ENCODE measurements at places on chromosomes 6 and 20.

DNA sequence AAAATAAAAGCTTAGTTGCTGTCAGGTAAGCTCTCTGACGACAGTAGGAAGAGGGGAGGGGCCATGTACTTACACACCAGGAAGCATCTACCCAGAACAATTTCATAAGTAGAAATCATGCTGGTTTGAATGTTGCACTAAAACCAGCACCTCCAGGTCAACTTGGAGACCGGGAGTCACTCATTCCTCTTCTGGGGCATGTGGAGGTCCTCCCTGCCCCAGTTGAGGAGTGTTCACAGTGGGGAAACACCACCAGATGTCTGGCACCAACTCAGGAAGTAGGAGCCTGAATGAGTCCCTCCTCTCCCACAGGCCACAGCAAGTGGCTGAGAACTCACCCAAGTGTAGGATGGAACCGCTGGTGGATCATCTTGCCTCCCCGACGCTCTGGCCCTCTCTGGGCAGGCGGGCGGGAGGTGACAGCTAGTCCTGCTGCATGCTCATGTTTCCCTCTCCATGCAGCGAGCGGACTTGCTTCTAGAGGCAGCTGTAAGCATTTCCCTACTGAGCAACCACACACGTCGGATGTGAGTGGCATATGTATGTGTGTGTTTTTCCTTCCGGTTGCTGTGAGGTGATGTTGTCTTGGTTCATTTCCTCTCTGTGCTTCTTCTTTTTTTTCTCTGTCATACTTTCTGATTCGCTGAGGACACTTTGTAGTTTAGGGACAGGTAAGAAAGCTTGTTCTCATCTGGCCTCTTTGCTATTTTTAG lies 149.5 kb upstream of the NEDD9 start:
- DNase-seq = no peak

- DNase-seq = no peak
These were observed 9.8 kb upstream of the ELOVL5 start for GRCh38 chr6:53358440-53359094.

DNA sequence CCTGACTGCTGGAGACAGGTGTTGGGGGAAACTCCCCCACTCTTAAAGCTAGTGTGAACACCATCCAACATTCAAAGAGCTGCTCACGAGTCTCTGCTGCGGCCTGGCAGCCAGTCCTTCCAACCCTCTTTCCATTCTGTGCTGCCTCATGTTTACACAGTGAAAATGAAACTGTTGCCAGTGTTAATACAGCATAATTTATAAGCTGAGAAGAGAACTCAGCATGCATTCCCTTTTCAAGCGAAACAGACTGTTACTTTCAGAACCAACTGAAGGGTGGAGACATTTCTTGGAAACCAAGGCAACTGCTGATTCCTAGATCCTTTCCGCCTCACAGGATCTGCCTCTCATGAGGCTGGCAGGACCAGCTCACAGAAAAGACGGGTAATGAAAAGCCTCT lies 533.8 kb upstream of the ID4 start:
- no peak for DNase-seq

GRCh38 chr6:169172456-169172855 lies 81.2 kb downstream of the THBS2 start:
- no peak for DNase-seq

- DNase-seq = no peak
These were observed 69.4 kb upstream of the PRL start for GRCh38 chr6:22366214-22366613.

- DNase-seq = no peak
These were observed 4.0 kb downstream of the CDKN1A start for GRCh38 chr6:36682328-36683144.

DNA sequence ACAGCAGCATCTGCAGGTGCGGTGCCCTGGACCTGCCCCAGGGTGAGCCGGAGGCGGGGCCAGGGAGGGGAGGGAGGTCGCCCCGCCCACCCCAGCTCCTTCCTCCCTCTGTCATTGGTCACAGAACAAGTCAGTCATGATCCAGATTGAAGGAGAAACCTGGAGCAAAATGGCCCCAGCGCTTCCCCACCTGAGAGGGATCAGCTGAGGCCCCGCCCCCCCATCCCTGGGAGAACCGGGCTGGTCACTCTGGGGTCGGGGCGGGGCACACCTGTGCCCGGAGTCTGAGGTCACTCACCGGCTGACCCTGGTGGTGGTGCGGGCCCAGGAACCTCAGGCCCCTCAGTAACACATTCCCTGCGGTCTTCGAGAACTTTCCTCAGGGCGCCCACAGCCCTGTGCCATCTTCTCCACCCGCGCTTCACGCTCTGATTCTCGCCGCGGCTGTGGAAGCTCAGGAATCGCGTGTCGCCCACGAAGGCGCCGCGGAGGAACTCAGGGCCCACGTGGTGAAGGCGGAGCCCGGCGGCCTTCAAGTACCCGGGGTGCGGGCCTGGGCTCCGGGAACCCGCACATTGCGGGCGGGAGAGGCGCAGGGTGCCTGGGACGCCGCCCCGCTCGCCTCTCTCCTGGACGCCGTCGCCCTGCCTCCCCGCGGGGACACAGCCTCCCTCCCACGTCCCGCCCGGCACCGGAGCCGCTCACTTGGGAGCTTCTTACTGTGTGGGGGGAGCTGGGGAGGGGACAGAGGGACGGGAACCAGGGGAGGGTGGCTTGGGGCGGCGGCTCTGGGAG lies 36.4 kb upstream of the HLA-C start:
- no peak for DNase-seq

DNA sequence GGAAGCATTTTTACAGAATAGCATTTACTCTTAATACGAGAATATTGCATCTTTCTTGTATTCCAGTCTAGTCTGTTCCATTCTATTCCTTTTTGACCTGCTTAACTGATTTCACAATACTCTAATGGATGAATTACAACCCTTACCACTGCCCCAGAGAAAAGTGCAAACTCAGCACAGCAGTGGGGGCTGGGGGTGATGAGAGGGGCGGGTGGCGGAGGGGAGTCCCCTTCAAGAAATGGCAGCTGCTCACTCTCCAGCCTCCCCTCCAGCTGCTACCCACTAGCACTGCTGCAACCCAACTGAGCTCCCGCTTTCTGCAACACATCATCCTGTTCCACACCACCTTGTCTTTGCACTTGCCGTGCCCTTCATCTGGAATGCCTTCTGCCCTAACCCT lies 30.1 kb downstream of the PIM1 start:
- no peak for DNase-seq

DNA sequence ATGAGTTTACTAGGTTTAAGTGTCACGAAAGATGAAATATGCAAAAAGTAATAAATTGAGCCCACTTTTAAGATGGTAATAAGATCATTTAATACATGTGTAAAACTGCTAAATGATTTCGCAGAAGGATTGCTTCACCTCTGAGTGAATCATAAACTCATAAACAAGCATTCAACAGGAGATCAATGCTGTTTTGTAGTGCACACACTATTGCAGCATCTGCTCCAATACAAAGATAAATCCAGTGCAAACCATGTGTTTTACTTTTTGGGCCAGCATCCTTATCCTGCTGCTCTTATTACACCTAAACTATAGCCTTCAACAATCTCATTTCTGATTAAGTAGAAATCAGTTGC lies 400.1 kb downstream of the NKAIN2 start:
- no peak for DNase-seq

- no peak for DNase-seq
These were observed 28.1 kb downstream of the SNRNP48 start for GRCh38 chr6:7617801-7618764.

DNA sequence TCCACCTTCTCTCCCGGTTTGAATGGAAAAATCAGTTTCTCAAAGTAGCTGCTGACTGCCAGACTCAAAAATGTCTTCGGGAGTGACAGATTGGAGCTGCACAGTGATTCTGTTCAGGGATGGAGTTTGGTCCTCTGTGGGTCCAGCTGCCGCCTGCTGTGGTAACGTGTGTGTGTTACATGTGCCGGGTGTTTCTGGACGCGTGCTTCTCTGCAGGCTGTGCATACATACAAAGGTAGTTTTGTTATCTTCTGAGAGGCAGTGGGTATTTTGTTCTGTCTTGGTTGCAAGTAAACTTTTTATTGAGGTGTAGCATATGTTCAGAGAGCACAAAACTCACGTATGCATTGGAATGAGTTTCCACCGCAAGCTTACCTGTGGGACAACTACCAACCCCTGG lies 41.3 kb upstream of the NAA20 start:
- DNase-seq = peak; percentile 7

GRCh38 chr6:35149891-35150566 lies 8.9 kb upstream of the TCP11 start:
- no peak for DNase-seq

DNA sequence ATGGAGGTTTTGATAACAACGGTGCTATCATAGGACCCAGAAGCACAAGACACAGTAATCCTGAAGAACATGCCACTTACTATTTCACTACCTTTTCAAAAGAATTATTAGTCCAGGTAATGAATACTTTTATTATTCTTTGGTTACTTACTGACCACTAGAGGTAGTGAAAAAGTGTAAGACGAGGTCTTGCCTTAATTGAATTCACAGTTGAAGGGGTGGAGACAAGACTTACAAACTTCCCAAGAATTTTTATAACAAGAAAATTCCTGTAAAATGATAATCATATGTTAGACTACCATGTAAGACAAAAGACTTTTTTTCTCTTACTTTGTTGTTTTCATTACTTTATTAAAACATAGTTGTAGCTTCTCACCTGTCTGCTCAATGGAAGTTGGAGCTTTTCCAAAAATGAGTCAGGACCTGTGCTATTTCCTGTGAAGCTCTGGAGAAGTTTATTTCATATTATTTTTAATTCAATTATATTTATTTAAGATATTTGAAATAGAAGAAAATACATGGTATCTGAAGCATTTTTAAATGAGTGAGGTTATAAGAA lies 52.4 kb downstream of the DOP1A start:
- no peak for DNase-seq

DNA sequence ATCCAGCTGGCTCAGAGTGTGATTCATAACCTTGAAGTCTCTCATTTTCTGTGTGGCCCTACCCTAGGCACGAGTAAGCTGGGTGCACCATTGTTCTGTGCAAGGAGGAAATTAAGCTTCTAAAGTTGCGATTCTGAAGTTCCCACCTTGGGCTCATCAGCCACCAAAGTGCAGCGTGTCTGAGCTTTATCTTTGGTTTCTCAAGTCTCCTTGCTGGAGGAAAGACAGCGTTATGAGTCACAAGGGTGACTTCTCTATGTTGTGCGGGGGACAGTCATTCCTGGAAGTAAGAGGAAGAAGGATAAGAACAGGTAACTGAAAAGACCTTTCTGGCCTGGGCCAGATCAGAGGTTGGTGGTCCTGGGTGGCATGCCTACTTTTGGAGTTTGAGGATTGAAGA lies 16.8 kb downstream of the MRAP2 start:
- DNase-seq = no peak

GRCh38 chr6:53664623-53665022 lies 933 bp downstream of the KLHL31 start:
- DNase-seq = no peak

DNA sequence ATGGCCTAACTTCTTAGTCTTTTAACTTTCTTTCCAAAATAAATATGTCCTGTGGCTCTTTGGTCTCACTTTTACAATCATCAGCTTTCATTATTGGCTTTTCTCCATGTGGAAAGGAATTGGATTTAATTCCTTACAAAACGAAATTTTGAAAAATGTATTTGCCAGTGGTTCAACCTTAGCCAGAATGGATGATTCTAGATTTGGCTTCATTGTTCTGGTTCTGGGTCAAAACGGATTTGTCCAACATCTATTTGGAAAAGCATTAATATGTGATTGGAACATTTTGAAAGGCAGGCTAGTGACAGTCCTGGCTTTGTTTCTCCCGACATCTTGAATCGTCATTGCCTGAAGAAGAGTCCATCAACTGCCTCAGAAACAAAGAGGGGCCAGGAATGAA lies 59.2 kb downstream of the TENT5A start:
- DNase-seq = no peak

- DNase-seq = no peak
These were observed 13.5 kb upstream of the RAB5IF start for GRCh38 chr20:36591854-36592641.

DNA sequence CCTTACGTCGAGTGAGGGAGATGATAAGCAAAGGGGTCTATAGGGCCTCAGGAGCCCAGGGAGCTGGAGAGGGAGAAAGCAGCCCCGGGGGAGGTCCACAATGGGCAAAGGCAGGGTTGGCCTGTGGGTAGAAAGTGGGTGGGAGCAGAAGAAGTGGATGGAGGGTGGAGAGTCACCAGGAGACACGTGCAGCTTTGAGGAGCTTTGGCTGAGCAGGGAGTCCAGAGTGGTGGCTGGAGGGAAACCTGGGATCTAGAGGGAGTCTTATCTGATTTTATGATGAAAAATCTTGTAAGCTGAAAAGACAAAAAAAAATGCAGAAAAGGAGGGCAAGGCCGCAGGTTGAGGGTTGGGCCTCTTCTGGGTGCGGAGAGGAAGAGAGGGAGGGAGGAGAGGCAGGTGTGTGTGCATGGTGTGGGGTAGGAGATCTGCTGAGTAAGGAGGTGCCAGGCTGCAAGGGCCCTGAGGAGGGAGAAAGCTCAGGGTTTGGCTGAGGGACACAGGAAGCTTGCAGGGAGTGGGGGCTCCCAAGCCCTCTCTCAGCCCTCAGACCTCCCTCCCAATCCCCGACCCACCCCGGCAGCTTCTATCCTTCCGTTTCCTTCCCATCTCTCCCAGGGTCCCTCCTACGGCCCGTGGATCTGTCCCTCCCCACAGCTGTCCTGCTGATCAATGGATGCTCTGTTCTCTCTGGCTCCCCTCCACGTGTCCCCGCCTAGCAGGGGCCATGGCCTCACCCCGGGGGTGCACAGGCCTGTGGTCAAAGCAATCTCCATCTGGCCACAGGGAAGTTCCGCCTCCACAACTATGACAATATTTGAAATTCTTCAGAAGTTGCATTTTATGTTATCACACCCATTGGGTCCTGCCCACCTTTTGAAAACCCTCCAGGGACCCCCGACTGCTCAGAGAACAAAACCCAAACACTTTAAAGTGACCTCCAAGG lies 17.1 kb upstream of the BPI start:
- DNase-seq = no peak

- no peak for DNase-seq
These were observed 200.2 kb upstream of the EYA4 start for GRCh38 chr6:133040803-133041419.

DNA sequence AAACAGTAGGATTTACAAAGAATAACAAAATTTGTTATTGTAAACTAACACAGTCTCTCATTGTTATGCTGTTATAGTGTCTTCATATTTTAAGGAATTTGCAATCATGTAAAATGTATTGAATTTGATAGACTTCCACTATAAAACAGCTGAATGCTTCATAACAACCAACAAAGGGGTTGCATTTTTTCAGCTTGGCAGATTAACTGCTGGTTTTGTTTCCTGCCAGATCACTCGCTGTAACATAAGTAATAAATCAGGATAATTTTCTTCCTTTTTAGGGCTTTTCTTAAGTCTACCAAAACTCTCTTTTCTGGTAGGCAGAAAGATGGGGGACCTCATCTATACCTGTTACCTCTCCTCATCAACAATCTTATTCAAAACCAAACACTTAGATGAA lies 169.8 kb downstream of the SAMD5 start:
- DNase-seq = no peak

- DNase-seq = no peak
These were observed 115.8 kb downstream of the MANEA start for GRCh38 chr6:95693108-95693507.

GRCh38 chr6:17281497-17282481 lies 628 bp downstream of the RBM24 start:
- DNase-seq = no peak
